ENCODE measurements at places on chromosomes 7 and 10.

DNA sequence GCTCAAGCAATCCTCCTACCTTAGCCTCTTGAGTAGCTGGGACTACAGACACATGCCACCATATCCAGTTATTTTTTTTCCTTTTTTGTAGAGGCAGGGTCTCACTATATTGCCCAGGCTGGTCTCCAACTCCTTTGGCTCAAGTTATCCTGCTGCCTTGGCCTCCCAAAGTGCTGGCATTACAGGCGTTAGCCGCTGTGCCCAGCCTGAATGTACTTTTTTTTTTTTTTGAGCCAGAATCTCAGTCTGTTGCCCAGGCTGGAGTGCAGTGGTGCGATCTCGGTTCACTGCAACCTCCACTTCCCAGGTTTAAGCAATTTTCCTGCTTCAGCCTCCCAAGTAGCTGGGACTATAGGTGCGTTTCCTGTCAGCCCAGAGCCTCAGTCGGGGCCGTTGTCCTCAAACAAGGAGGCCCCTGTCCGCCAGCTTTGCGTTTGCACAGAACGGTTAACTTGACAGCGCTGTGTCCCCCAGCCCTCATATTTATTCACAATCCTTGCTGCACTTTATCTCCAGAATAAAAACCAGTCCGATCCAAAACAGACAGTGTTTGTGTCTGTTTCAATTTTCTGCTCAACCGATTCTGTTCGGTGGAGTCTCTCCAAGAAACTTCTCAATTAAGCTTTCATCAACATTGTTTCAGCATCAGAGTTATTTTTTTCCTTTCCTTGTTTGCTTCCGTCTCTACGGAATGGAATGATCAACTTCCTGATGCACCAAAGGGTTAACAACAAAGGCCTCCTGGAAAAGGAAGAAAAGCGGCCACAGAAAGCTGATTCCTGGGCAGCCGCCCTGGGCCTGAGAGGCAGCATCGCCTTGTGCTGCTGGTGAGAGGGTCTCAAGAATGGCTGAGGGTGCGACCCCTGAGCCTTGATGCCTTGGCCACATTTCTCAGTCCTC, 64.5 kb downstream of the PDIA4 start:
- peak; percentile 56 for DNase-seq

DNA sequence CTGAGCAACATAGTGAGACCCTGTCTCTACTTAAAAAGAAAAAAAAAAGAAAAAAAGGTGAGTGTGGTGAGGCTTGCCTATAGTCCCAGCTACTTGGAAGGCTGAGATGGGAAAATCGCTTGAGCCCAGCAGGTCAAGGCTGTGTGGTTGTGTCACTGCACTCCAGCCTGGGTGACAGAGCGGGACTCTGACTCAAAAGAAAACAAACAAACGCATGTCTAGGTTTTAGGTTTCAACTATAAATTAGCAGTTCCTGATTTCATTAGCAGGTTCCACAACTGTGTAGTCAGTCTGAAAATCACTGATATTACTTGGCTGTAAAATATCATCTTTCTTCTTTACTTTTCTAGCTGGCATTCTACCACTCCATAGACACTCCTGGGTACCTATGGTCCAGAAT, 155.7 kb upstream of the HGF start:
- DNase-seq: no peak

- DNase-seq: no peak
Measured at GRCh38 chr7:42091461-42092291, 145.3 kb downstream of the GLI3 start.

GRCh38 chr7:17233603-17234002, 64.8 kb upstream of the AHR start:
- DNase-seq: peak; percentile 16

GRCh38 chr7:16989811-16990413, 108.1 kb upstream of the AGR3 start:
- peak; percentile 99 for DNase-seq

GRCh38 chr7:117325836-117326235, 3.0 kb upstream of the WNT2 start:
- no peak for DNase-seq

DNA sequence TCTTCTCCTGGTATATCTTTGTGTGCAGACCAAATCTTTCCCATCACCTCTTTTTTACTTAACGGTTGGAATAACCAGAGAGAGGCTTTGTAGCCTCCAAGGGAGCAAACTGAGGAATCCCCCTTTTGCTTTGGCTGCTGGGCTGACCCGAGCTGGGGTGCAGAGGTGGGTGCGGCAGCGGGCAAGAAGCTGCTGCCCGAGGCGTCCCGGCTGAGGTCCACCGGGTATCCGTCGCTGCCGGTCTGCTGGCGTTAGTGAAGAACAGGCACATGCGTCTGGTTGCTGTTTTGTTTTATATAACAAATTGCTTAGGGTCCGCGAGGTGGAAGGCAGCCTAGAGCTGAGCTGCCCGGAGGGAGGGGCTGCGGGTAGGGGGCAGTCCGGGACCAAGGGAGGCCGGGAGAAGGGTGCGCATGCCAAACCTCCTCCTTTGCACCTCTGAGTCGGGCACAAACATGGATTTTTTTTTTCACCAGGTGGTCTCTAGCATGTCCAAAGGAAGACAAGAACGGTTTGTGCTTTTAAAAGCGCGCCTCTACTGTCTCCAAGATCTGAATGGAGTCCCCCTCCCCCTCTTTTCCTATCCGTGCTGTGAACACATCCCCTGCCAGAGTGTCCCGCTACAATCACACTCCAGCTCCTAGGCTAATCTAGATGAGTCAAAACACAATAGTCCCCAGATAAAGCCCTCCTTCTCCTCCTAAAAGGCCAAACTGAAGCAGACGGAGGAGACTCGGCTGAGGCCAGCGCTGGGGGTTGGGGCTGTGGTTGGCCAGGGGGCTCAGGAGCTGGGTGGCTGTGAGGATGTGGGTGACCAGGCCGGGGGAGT, 6.8 kb upstream of the GATA3 start:
- no peak for DNase-seq

DNA sequence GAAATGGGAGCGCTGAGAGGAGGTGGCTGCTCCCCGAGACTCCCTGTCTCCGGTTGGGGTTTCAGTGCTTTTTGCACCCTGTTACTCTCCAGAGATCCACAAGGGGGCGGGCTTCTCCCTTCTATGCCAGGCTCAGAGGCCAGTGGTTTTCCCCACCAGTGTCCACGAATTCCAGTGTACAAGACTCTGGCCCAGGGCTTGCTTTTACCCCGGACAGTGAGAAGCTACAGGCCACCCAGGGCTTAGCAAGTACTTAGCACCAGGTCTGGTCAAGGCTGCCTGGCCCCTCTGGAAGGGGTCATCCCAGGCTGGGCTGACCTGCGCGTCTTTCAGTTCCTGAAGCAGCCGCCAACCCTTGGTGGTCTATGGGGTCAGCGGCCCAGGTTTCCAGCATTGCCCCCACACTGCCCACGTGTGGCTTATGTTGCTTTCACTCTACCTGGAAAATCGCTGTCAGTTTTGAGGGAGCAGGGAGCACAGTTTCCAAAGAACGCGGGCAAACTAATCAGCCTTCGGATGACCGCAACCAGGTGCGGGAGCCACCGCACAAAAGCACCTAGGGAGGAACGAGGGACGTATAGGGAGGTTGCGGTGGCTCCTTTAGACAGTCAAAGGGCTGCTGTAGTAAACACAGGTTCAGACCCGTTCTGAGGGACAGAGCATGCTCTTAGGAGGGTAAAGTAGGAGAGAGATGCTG, 6.8 kb downstream of the CYP26A1 start:
- DNase-seq: peak; percentile 47

- no peak for DNase-seq
Measured at GRCh38 chr7:42348071-42348470, 111.1 kb upstream of the GLI3 start.

- no peak for DNase-seq
Measured at GRCh38 chr10:113020838-113021237, 70.8 kb downstream of the TCF7L2 start.

DNA sequence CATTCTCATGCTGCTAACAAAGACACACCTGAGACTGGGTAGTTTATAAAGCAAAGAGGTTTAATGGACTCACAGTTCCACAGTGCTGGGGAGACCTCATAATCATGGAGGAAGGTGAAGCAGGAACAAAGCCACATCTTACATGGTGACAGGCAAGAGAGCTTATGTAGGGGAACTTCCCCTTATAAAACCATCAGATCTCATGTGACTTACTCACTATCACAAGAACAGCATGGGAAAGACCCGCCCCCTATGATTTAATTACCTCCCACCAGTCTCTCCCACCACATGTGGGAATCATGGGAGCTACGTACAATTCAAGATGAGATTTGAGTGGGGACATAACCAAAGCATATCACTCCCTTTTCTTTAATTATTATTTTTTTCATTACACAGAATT, 16.6 kb downstream of the COL28A1 start:
- DNase-seq: no peak

GRCh38 chr10:126684171-126684745, 13.8 kb upstream of the C10orf90 start:
- no peak for DNase-seq

DNA sequence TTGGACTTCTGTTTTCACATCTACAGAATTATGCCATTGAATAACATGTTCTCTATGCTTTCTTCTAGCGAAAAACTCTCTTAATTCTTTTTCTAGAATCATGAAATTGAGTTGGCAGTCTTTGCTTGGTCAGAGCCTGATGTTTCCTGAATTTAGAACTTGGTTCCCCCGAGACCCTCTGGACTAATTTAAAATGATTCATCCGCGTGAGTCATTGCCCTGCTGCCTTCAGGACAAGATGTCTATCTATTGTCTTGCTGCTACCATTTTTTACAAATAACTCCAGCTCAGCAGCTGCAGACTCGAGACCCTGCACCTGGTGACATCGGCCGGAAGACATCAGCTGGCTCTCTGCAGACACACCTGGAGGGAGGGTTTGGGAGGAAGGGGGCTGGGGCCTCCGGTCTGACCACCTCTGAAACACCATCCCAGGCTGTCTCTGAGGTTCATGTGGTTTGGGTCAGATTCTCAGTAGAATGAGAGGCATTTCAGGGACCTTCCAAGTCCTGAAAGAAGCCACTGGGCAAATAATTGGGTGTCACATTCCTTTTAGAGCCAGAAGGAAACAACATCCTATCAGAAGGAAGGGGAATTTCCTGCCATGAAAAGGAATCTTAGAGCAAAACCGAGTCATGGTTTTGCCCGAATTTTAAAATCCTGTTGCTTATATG, 20.9 kb upstream of the KLF6 start:
- DNase-seq: peak; percentile 97

- no peak for DNase-seq
Measured at GRCh38 chr10:59885430-59886134, 20.8 kb downstream of the CCDC6 start.

GRCh38 chr7:107810626-107811025, 7.6 kb upstream of the SLC26A3 start:
- no peak for DNase-seq

GRCh38 chr10:91289305-91289704, 68.8 kb downstream of the PCGF5 start:
- DNase-seq: peak; percentile 18

DNA sequence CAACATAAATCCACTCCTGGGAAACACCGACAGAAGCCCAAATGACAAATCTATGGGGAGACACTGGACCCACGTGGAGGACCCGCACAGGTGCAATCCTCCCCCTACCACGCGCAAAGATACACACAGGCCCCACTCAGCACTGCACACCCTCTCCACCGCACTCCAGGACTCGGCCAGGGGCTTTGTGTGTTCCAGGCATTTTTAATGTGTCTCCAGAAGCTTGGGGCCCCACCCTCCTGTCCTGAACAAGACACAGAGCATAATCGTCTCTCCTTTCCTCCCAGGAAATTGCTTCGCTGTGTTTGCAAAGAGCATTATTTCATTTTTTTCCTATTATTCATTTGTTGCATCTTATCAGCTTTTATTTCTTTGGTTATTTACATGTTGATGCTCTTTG, 82.8 kb downstream of the GLI3 start:
- no peak for DNase-seq

DNA sequence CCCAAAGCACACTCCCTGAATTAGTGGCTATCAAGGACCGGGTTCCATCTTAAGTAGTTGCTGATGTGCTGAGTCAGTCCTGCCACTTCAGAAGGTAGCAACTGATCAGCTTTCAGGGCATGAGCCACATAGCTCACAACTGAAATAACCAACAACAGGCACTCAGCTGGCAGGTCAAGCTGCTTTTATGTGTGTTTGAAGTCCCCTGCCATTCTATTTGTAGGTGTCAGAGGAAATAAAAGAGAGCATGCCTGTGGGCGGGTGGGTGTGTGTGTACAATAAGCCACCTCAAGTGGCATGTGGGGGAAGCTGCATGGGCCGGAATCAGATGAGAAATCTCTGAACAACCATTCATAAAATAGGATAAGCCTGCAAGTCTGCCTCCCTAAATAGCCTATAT, 114.3 kb upstream of the YAE1 start:
- no peak for DNase-seq

DNA sequence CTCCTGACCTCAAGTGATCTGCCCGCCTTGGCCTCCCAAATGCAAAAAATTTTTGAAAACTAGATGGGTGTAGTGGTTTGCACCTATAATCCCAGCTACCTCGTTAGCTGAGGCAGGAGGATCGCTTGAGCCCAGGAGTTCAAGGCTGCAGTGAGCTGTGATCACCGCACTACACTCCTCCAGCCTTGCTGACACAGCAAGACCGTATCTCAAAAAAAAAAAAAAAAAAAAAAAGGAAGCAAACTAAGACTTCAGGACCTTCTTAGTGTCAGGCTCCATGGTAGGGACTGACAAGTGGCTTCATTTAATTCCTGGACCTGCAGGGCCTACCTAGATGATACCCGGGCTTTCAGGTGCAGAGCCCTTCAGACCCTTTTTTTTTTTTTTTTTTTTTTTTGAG, 2.5 kb downstream of the POP7 start:
- no peak for DNase-seq

- no peak for DNase-seq
Measured at GRCh38 chr10:76195654-76196390, 764.4 kb downstream of the LRMDA start.

DNA sequence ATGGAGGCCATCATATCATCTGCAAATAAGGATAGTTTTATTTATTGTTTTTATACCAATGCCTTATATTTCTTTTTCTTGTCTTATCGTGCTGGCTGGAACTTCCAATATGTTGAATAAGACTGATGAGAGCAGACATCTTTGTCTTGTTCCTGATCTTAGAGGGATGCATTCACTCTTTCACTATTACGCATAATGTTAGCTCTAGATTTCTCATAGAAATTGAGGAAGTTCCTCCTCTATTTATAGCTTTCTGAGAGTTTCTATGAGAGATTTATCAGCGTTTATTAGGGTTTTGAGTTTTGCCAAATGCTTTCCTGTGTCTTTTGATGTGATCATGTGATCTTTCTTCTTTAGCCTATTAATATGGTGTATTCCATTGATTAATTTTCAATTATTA, 49.3 kb downstream of the COL28A1 start:
- DNase-seq: no peak

Measured in RPMI7951 (cell line).